ENCODE measurements at places on chromosomes 5 and 9. TPM values are rescaled to one million over a fixed set of nuclear protein-coding genes. Genes with fewer than 3 reads are reported as not detected.

AP3S1 gene
- 220 TPM for total RNA-seq

C6 gene
- total RNA-seq, result not detected

NDOR1 gene
- total RNA-seq, result 2.8 TPM

SPINK6 gene
- total RNA-seq, result not detected

PCDHGA12 gene
- total RNA-seq, result 6.9 TPM

ALDH1A1 gene
- 1.4 TPM for total RNA-seq

PRKAA1 gene
- 74.1 TPM for total RNA-seq

PIK3R1 gene
- total RNA-seq, result 177 TPM

SV2C gene
- 1.7 TPM for total RNA-seq

ZNF367 gene
- total RNA-seq, result 3.3 TPM

PCDHA12 gene
- total RNA-seq, result 19.8 TPM

CDH18 gene
- total RNA-seq, result 10.0 TPM

RANBP17 gene
- total RNA-seq, result 212 TPM

- DNase-seq, result no peak
Measured at GRCh38 chr5:52673495-52673894, 114.2 kb upstream of the ITGA1 start.

- no peak for DNase-seq
Measured at GRCh38 chr5:23614422-23614821, 107.0 kb downstream of the PRDM9 start.

GRCh38 chr9:114003351-114003750 lies 74.7 kb downstream of the AMBP start:
- DNase-seq, result no peak

DNA sequence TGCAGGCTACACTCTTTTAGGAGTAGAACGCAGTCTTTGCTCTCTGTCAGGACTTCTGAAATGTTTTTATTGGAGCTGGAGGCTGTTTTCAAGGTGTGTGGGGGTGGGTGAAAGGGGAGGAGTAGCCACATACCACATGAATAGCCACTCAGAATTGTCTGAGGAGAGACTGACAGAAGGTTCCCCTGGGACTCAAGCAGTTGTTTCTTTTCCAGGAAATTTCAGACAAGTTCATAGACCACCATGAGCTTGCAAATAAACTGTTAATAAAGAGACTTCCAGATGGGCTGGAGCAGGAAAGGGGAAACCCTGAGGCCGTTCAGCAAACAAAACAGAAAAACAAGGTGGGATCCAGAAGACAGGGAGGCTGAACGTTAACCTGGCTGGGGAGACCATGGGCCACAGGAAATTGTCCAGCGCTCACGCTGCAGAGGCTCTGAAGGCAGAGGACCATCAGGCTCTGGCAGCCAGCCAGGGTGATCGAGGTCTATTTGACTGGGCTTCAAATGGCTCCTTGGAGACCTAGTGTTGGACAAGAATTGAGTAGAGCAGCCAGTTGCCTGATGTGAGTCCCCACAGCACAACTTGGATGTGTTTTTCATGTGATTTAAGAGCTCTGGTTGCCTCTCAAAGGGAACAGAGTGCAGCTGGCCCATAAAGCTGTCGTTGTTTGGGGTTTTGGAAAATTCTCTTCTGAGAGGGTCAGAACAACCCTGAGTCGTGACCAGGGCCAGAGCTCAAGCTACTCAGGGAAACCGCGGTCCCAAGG lies 159.2 kb upstream of the RAI14 start:
- no peak for DNase-seq

GRCh38 chr5:160621526-160621925 lies 199.9 kb downstream of the PTTG1 start:
- DNase-seq, result no peak

GRCh38 chr9:94827584-94828304 lies 101.2 kb downstream of the AOPEP start:
- no peak for DNase-seq

- DNase-seq, result no peak
Measured at GRCh38 chr5:4758550-4758949, 381.6 kb upstream of the ADAMTS16 start.

- peak; percentile 99 for DNase-seq
Measured at GRCh38 chr9:33264473-33265177, at the start of the genes BAG1 and CHMP5. BAG1 (minus strand) TSS chr9:33264708. CHMP5 (plus strand) TSS chr9:33265049; CDS start chr9:33265079, 30 bp downstream.

- DNase-seq, result no peak
Measured at GRCh38 chr9:111897601-111898137, 1.1 kb downstream of the UGCG start.

DNA sequence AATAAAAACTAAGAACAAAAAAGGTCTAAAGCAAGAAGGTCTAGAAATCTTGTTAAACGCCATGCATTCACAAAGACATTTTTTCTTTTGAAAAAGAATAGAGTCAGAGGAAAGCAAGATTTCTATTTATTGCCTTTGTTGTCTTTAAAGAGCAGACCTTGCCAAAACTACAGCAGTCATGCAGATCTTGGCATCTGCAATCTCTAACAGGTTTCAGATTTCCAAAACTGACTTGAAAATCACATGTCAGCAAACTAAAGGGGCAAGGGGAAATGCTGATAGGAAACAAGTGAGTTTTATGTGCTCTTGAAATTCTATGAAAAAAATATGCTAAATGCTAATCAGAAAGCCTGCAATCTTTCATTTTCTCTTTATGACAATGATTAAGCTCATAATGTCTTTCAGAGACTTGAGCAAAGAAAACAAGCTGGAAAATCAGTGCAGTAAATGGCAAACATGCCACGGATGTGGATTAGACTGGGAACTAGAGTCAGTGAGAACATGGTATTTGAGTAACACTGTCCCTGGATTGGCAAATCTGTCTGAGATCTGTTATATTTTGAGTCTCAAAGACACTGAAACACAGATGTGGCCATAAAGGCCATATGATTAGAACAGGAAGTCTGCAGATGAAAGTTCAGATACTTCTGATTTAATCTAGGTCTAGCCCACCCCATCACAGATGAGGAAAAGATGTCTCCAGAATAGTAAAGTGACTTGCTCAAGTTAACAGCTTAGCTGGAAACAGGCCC lies 361.4 kb upstream of the RPS23 start:
- DNase-seq, result no peak

- DNase-seq, result no peak
Measured at GRCh38 chr5:20469390-20469789, 481.4 kb upstream of the CDH18 start.

DNA sequence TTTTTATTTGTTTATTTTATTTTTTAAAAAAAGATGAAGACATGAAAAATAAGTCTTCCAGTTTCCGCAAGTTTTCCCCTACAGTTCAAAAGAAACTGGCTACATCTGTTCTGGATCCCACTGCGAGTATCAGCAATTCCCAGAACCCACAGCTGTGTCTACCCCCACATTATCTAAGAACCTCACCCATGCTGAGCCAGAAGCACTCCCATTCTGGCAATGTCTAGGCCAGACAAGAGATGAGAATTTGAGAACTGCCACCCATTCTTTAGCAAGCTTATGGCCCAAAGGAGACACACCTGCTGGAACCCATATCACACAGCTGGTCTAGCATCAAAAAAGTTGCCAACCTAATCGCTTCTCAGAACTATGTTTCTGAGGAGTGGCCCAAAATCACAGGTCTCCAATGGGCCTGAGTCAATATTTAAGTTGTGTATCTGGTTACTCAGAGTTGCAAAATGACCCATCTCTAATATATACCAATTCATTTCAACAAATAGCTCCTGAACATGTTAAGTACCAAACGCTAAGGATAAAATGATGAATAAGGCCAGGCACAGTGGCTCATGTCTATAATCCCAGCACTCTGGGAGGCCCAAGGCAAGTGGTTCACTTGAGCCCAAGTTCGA lies 27.1 kb downstream of the MTMR12 start:
- DNase-seq, result no peak

- DNase-seq, result no peak
Measured at GRCh38 chr5:16926417-16926816, 9.7 kb downstream of the MYO10 start.

DNA sequence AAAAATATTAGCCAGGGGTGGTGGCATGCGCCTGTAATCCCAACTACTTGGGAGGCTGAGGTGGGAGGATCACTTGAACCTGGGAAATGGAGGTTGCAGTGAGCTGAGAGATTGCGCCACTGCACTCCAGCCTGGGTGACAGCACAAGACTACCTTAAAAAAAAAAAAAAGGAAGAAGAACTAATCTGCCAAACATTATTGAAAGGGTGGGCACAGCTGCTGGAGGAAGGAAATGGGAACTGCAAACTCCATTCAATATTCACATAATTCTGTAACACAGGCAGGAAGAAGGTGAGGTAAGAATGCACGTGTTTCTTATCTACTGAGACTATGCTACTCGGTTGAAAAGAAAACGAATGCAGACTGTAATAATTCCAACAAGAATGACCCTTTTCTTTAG lies 121.1 kb upstream of the GNA14 start:
- no peak for DNase-seq

All from occipital lobe (tissue), 3 donors.